Activated CD4-positive, alpha-beta T cell treated with anti-CD3 and anti-CD28 coated beads, Interleukin-2, amount 10 ng/mL, durations not matched to agents 7 days and 5 days (primary cell): ENCODE measurements at places on chromosomes 5 and 9.

- no peak for DNase-seq
Observed at GRCh38 chr5:38608874-38609273, 52.4 kb upstream of the LIFR start.

DNA sequence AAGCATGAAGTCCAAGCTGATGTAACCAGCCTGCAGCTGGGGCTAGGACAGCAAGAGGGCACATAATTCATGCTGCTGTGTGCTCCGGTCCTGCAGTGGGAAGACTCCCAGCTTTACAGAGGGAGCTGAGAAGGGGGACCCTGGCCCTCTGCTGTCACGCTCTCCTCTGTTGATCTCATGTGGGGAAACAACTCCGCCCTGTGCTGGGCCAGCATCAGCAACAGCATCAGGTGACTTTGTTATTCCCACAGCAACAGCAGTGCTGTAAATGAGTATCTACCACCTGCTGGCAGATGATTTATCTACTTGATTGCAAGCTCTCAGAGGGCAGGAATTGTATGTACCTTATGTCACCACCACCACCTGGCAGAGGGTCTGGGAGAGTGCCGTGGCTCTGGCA, 176.2 kb downstream of the COL23A1 start:
- DNase-seq = no peak

- DNase-seq = no peak
Observed at GRCh38 chr5:180424094-180424493, 70.1 kb upstream of the CNOT6 start.

DNA sequence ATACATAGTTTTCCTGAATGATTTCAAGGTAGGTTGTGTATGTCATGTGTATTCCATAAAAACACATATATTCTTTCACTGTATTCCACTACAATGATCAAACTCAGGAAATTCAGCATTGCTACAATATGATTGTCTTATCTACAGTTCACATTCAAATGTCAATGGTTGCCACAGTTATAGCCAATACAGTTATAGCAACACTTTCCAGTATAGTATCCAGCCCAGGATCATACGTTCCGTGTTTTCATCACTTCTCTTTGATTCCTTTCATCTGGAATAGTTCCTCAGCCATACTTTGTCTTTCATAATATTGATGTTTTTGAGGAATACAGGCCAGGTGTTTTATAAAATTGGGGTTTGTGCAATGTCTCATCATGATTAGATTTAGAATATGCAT, 9.5 kb downstream of the OR2S2 start:
- no peak for DNase-seq

DNA sequence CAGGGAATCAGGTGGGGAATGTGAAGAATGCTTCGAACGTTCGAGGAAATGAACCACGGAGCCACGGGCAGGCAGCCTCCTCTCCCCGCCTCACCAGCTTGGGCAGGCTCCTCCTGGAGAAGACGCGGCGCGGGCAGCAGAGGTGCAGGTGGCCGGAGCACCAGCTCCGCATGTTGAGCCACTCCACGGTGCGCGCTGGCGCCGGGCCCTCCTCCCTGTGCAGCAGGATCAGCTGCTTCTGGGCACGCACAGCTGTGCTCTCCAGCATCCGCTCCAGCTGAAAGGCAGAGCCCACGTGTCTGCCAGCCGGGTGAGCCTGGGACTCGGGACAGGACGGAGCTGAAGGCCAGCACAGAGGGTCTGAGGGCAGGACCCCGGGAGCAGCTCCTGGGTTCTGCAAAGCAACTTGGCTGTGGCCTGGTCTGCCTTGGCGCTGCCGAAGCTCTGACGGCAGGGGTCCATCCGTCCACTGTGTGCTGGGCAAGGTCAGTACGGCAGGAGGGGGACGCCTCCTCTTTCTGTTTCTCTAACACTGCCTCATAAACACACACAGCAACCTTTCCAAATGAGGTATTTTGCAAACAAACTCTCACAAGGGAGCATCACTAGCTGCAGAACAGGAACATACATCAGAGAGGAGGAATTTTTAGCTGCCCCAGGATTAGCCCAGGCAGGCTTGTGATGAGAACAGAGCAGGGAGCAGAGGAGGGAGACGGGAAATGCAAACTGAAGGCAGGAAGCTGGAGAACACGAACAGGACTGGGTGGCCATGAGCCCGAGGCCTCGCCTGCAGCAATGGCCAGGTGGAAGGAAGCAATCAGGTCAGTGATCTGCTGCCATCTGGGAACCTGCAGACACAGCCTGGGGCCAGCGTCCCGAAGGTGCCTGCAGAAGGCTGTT, 20.1 kb upstream of the NSMF start:
- no peak for DNase-seq

- DNase-seq = no peak
Observed at GRCh38 chr9:106964822-106965525, 102.0 kb downstream of the ZNF462 start.

DNA sequence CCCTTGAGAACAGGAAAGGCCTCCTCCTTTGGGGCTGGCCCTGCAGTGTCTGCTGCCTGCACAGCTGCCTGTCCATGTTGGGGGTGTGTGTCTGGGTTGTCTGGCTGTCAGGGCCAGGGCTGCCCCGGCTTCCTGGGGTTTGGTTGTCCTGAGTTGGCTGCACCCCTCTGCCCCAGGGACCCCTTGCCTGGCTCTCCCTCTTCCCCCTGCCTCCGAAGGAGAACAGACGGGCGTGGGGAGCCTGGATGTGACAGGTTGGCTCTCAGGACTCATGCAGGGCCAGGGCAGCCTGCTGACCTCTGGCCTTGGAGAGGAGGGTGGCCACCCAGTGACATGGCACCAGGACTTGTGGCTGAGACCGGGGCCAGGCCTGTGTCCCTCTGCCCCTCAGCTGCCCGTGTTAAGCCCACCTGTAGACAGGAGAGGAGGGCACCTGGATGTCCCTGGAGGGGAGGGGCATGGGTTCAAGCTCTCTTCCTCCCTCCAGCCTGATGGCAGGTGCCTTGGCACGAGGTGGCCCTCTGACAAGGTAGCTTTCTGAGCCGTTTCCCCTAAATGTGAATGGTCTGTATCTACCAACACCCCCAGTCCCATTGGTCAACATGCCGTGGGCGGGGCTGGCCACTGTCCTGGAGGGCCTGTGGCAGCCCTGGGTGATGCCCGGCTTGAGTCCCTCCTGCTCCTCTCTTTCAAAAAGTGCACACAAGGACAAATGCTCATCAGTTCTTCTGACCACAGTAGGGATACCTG, 34.9 kb downstream of the WNK2 start:
- DNase-seq = no peak

- DNase-seq = no peak
Observed at GRCh38 chr5:84430863-84431663, 46.4 kb upstream of the EDIL3 start.

DNA sequence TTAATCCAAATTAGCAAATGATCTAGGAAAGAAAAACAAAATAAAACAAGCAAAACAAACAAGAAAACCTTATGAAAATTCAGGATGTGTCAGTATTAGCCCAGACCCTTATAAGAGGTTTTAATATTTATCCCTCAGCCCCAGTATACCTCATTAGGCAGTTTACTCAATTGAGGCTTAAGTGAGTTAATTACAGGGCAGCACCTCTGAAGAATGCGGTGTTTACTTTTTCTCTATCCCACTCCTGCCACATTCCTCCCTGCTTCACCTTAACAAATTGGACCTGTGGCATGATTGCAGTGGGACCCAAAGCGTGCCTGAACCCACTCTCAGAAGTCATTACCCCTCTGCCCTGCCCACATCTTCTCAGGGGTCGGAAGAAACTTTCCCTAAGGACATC, 67.1 kb downstream of the SIL1 start:
- DNase-seq = no peak

GRCh38 chr9:69744688-69745380, 15.0 kb downstream of the PTAR1 start:
- no peak for DNase-seq

GRCh38 chr9:70134360-70134759, 90.7 kb downstream of the MAMDC2 start:
- no peak for DNase-seq

- DNase-seq = no peak
Observed at GRCh38 chr9:83477571-83477970, 60.6 kb downstream of the FRMD3 start.

GRCh38 chr5:168159425-168159824, 132.0 kb upstream of the WWC1 start:
- DNase-seq = no peak

- DNase-seq = no peak
Observed at GRCh38 chr5:8239198-8239597, 370.2 kb downstream of the MTRR start.

DNA sequence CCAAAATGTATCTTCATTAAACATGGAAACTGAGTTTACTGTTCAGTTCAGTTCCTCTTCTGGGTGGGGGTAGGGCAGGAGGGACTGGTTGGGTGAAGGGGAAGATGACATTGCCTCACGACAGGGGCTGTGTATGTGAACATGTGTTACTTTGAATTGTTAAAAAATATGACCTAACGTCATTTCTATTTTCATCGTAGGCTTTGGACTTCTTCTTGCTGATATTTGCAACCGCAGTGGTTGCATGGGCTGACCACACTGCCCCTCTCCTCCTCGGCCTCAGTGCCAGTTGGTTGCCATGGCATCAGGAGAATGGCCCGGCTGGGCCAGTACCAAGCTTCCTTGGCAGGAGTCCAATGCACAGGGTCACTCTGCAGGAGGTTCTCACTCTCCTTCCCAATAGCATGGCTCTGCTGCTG, 41.5 kb downstream of the HACD4 start:
- no peak for DNase-seq

- no peak for DNase-seq
Observed at GRCh38 chr9:114899461-114899860, 30.9 kb downstream of the TNFSF8 start.

- DNase-seq = no peak
Observed at GRCh38 chr5:139251695-139252288, 41.7 kb upstream of the MATR3 start.

- no peak for DNase-seq
Observed at GRCh38 chr5:13731121-13731628, 213.3 kb downstream of the DNAH5 start.

GRCh38 chr5:143056339-143056704, 286.1 kb downstream of the ARHGAP26 start:
- DNase-seq = no peak

DNA sequence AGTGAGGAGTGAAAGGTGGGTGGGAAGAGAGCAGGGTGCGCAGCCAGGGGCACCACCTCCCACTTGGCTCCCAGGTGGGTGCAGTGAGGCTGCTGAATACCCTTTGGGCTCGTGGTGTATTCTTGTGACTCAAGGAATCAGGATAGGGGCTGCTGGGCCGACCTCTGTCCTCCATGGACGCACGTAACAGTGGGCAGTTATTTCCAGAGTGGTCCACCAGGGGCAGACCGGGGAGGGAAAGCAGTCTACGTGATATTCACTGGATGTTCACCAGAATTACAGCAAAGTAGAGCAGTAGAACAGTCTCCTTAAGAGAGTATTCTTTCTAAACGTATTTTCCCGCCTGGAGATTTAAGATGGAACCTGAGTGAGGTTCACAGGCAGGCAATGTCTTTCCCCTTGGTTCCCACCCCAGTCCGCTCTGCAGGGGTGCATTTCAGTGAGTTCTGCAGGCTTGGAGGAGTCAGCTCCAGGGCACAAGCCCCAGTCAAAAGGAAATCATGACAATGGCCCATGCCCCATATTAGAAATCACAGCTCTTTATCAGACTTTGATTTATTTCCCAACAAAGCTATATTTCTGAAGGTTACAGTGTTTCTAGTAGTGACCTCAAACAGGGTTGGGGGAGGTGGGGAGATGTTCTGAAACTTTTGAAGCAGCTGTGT, 88.7 kb downstream of the SYK start:
- no peak for DNase-seq
